ENCODE measurements at places on chromosomes 16 and 17.

GRCh38 chr17:14730821-14731220 is 429.9 kb downstream of the HS3ST3B1 start:
- DNase-seq: no peak

- no peak for DNase-seq
These were observed 174.1 kb upstream of the MPHOSPH6 start for GRCh38 chr16:82344157-82344556.

GRCh38 chr17:45873728-45874127 is 20.6 kb upstream of the MAPT start:
- peak; percentile 42 for DNase-seq

GRCh38 chr17:77733576-77734296 is 224.8 kb upstream of the TNRC6C start:
- DNase-seq: no peak

GRCh38 chr16:30397776-30398660 is 2.8 kb downstream of the ZNF48 start:
- no peak for DNase-seq

DNA sequence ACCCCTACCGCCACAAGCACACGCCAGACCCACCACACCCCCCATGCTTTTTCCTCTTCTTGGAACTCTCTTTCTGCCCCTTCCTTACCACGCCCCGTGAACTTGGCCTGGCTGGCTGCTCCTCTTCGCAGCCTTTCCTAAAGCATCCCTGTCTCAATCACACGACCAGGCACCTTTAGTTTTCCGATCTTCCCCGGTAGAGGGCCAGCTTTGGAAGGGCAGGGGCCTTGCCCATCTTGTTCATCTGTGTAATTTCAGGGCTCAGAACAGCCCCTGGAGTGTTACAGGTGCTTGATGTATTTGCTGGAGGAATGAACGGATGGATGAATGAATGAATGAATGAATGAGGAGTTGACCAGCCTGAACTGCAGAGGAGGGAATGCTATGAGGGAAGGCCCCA is 3.7 kb downstream of the SPPL2C start:
- no peak for DNase-seq

Measured in stimulated activated CD8-positive, alpha-beta memory T cell treated with anti-CD3 and anti-CD28 coated beads, Interleukin-7, amount 100 ng/mL, for 48 hours (primary cell).